Vein endothelial cell (primary cell): ENCODE measurements at places on chromosomes 3 and 15. TPM values are rescaled to one million over a fixed set of nuclear protein-coding genes. Genes with fewer than 3 reads are reported as not detected.

C3orf85 gene
- total RNA-seq, result not detected in 2 replicates

CEP152 gene
- total RNA-seq, result 3.9 and 7.6 TPM in 2 replicates

GOLGA8J gene
- not detected in 2 replicates for total RNA-seq

CRYGS gene
- total RNA-seq, result 1.3 TPM in 2 replicates

RFTN1 gene
- total RNA-seq, result 39.7 and 41.2 TPM in 2 replicates

MUC20 gene
- 0.38 and 2.0 TPM in 2 replicates for total RNA-seq

CNTN3 gene
- under 0.01 TPM in 1 of 2 replicates, not detected in the other for total RNA-seq

THUMPD3 gene
- total RNA-seq, result 19.0 and 22.2 TPM in 2 replicates

CX3CR1 gene
- total RNA-seq, result not detected in 2 replicates

ISLR2 gene
- not detected in 2 replicates for total RNA-seq

DZIP1L gene
- 3.9 and 8.0 TPM in 2 replicates for total RNA-seq

FRMD5 gene
- total RNA-seq, result 8.6 and 12.7 TPM in 2 replicates

GPR149 gene
- not detected in 2 replicates for total RNA-seq

ADAMTSL3 gene
- under 0.01 and 0.38 TPM in 2 replicates for total RNA-seq

CAMK2N2 gene
- not detected in 2 replicates for total RNA-seq

SPTBN5 gene
- 3.9 and 15.2 TPM in 2 replicates for total RNA-seq

CLDN11 gene
- 698 and 1,051 TPM in 2 replicates for total RNA-seq

ACTC1 gene
- not detected in 2 replicates for total RNA-seq

KLHL24 gene
- total RNA-seq, result 64.0 and 65.7 TPM in 2 replicates

GPR160 gene
- 5.6 and 7.7 TPM in 2 replicates for total RNA-seq

DAPK2 gene
- total RNA-seq, result 9.1 and 13.5 TPM in 2 replicates

CPNE9 gene
- total RNA-seq, result not detected in 2 replicates

APOD gene
- total RNA-seq, result 5.7 and 7.2 TPM in 2 replicates

DISP2 gene
- under 0.01 and 0.10 TPM in 2 replicates for total RNA-seq

SEMA3B gene
- 0.65 and 1.1 TPM in 2 replicates for total RNA-seq

SCAANT1 gene
- not detected in 2 replicates for total RNA-seq

KNG1 gene
- not detected in 2 replicates for total RNA-seq

GOLGA6A gene
- not detected in 2 replicates for total RNA-seq

STAC gene
- total RNA-seq, result 0.57 and 0.98 TPM in 2 replicates

AGBL1 gene
- under 0.01 TPM in 1 of 2 replicates, not detected in the other for total RNA-seq

SEMA5B gene
- under 0.01 TPM in 1 of 2 replicates, not detected in the other for total RNA-seq

AMOTL2 gene
- 141 and 175 TPM in 2 replicates for total RNA-seq

RARB gene
- 4.2 and 4.4 TPM in 2 replicates for total RNA-seq

CSPG5 gene
- 0.65 and 0.67 TPM in 2 replicates for total RNA-seq

TP63 gene
- not detected in 2 replicates for total RNA-seq

XIRP1 gene
- total RNA-seq, result not detected in 2 replicates

PSMA4 gene
- 260 and 339 TPM in 2 replicates for total RNA-seq

ZMAT3 gene
- total RNA-seq, result 54.2 and 54.5 TPM in 2 replicates

ATXN7 gene
- total RNA-seq, result 17.1 and 18.0 TPM in 2 replicates

STIMATE gene
- 15.6 and 22.2 TPM in 2 replicates for total RNA-seq

AMT gene
- total RNA-seq, result 0.67 and 1.3 TPM in 2 replicates

FGF12 gene
- total RNA-seq, result 1.6 and 2.9 TPM in 2 replicates

DUOXA1 gene
- total RNA-seq, result not detected in 2 replicates

PSMD2 gene
- 463 and 575 TPM in 2 replicates for total RNA-seq

ASB14 gene
- not detected in 2 replicates for total RNA-seq

GOLGA6L7 gene
- total RNA-seq, result not detected in 2 replicates

ACKR2 gene
- not detected in 2 replicates for total RNA-seq

KCNH8 gene
- under 0.01 TPM in 1 of 2 replicates, not detected in the other for total RNA-seq

PTX3 gene
- total RNA-seq, result 395 and 451 TPM in 2 replicates

CHRM5 gene
- total RNA-seq, result not detected in 2 replicates

CCDC80 gene
- 12.7 and 21.9 TPM in 2 replicates for total RNA-seq

XCR1 gene
- total RNA-seq, result not detected in 2 replicates

USP50 gene
- not detected in 2 replicates for total RNA-seq

STRIT1 gene
- total RNA-seq, result not detected in 2 replicates

PIAS1 gene
- total RNA-seq, result 33.3 and 34.0 TPM in 2 replicates

ADAMTS7 gene
- 40.9 and 43.8 TPM in 2 replicates for total RNA-seq

MAGI1 gene
- total RNA-seq, result 59.7 and 60.8 TPM in 2 replicates

KLHL6 gene
- total RNA-seq, result 11.7 and 15.4 TPM in 2 replicates

RASGRF1 gene
- total RNA-seq, result not detected in 2 replicates
